ENCODE measurements at places on chromosomes 11 and 22.

DNA sequence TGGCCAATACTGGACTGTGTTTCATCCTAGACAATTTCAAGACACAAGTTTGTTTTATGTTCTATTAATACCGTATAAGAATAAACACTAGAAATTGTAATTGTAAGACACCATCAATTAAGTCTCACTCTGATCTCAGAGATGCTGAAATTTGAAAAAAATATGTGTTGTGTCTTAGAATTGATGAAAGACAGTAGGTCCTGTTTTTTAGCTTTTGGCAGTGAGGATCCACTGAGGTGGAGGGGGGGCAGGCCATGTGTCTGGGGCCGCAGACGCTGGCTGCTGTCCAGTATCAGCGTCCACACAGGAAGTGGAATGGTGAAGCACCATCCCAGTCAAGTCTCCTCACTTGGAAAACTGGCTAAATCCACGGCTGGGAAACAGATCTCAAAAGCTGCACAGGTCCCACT is 22.5 kb upstream of the ALG8 start:
- no peak for DNase-seq

GRCh38 chr11:19546325-19546724 is 166.3 kb upstream of the NAV2 start:
- no peak for DNase-seq

DNA sequence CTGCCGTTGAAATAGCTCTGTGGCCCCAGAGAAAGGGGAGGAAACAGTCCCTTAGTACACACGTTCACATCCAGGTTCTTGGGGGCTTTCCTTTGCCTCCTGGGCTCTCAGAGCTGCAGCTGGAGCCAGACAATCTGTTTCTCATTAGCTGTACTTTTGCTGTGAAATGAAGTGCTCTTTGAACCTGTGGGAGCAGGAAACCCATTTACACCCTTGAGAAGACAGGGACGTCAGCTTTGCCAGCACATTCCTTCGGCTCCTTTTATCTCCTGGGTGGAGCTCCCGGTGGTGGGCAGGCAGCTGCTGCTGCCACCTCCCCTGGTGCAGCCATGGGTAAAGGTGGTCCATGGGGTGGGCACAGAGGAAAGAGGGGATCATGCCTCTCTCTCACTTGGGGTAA is 80.6 kb upstream of the TIMP3 start:
- no peak for DNase-seq

GRCh38 chr22:43926349-43926710 is 2.7 kb downstream of the PNPLA3 start:
- no peak for DNase-seq

DNA sequence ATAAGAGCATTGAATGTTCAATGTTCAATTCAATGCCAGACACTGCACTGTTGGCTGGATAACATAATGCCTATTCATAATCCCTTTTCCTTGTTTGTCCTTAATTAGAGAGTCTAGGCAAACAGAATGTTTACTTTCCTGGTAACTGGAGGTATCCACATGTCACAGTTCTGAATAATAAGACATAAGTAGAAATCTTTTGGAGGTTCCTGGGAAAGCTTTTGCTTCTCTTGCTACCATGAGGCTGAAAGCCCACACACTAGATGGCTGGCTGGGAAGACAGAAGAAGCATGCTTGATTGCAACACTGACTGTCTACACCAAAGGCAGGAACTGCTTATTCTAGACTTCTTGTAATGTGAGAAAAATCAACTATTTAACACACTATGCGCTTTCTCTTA is 79.5 kb downstream of the GAB2 start:
- no peak for DNase-seq

DNA sequence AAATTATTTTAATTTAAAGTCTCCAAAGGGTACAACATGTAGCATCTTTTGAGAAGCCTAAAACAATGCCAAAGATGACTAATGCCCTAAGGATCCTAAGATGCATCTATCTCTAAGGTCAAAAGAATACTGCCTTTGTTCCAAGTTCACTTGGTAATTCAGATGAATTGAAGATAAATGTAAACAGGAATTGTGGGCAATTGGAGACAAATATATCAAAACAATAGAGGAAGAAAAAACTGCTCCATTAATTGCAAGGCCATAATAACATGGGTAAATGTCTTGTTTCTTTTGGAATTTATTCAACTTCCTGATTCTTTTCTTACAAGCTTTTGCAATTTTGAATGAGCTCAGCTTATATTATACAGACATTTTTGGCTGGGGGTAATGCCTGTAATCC is 338.6 kb downstream of the TTC28 start:
- no peak for DNase-seq
